ENCODE measurements at places on chromosomes 1 and 21.

DNA sequence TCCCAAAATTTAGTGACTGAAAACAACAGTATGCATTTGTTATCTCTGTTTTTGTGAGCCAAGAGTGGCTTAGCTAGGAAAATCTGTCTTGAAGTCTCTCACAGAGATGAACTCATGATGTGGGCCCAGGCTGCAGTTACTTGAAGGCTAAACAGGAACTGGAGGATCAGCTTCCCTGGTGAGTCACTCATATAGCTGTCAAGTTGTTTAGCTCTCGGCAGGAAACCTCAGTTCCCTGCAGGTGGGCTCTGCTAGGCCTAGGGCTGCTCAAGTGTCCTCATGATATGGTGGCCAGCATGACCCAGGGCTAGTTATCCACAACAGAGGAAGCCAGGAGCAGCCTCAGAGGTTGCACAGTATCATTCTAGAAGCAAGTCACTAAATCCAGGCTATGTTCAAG, 30.2 kb upstream of the DDX59 start:
- peak; percentile 66 for DNase-seq

- DNase-seq: no peak
Measured at GRCh38 chr1:240295811-240296210, 204.1 kb downstream of the FMN2 start.

- no peak for DNase-seq
Measured at GRCh38 chr1:117794073-117794472, 135.3 kb downstream of the GDAP2 start.

GRCh38 chr1:21098186-21098915, 78.3 kb downstream of the EIF4G3 start:
- DNase-seq: no peak

GRCh38 chr1:41322835-41323234, 38.4 kb upstream of the FOXO6 start:
- DNase-seq: no peak

DNA sequence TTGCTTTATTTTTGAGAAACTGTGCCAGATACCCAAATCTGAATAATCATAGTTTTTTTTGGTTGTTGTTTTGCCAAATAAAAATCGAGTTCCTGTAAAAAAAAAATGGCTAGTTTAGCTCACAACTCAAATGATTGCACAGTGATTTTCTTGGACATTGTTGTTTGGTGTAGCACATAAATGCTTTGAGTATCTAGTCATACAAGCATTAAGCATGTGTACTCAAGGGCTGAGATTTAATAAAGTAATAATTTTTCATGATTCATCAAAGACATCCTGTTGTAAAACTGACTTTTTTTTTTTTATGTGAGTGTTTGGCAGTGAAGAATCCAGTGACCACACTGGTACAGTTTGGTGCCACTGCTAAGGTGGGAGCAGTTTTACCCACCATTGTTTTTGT, 18.8 kb downstream of the ITSN1 start:
- no peak for DNase-seq

GRCh38 chr1:170410401-170411166, 121.4 kb upstream of the GORAB start:
- peak; percentile 10 for DNase-seq

DNA sequence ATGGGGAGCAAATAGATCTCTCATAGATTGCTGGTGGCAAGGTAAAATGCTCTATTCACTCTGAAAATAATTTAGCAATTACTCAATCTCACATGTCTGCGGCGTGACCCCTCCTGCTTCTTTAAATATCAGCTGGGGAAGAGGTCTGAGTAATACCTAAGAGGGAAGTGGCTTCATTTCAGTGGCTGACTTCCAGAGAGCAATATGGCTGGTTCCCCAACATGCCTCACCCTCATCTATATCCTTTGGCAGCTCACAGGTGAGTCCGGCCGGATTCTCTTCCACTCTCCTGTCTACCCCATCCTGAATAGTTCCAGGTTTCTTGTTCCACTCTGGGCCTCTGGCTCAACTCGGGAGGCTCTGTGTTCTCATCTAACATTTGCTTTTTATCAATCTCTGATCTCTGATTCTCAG, at the start of gene SLAMF7:
SLAMF7 (plus strand) TSS at position 150 of the 414 bp plus-strand sequence; CDS start at position 205, 55 bp downstream.
- DNase-seq: no peak

DNA sequence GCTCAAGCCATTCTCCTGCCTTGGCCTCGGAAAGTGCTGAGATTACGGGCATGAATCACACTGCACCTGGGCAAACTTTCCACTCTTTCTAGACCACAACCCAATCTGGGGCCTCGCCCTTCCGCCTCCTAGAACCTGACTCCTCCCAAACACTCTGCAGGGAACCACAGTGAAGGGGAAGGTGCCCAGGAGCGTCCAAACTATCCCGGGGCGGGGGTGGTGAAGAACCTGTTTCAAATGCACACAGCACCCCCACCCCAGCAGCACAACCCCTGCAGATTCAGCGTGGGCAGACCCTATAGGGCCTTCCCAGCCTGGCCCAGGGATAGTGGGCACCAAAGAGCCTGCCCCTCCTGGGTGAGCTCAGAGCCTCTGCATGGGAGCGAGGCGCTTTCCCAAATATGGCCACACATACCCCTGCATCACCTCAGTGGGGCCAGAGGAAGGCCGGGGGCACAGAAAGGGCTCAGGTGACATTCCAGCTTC, 86.9 kb downstream of the STUM start:
- DNase-seq: no peak

DNA sequence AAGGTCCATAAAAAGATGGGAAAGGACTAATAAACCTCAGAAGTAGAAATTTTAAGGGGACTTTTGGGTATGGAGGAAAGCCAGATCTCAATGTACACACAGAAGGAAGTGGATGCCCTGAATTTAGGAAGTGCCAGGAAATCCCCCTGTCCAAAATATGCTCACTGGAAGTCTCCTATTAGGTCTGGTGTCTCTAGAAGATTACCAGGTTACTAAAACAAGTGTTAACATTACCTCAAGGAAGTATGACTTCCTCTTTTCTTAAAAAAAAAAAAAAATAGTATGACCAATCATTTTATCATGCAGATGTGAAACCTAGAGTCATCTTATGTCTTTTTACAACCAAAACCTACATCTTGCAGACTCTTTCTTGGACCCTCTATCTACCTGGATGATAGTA, 30.7 kb downstream of the CD58 start:
- DNase-seq: no peak

GRCh38 chr1:16114527-16115467, 41.1 kb downstream of the EPHA2 start:
- DNase-seq: no peak

- DNase-seq: no peak
Measured at GRCh38 chr1:8047112-8047511, 21.0 kb upstream of the ERRFI1 start.

GRCh38 chr1:37761416-37762095, 3.4 kb downstream of the EPHA10 start:
- DNase-seq: no peak

Measured in brain pericyte (primary cell).